Neural crest cell (in vitro differentiated cells): ENCODE measurements at places on chromosomes 5 and 9. TPM values are rescaled to one million over a fixed set of nuclear protein-coding genes. Genes with fewer than 3 reads are reported as not detected.

GRCh38 chr9:134985451-134985850, 67.7 kb upstream of the FCN1 start:
- DNase-seq = no peak

DNA sequence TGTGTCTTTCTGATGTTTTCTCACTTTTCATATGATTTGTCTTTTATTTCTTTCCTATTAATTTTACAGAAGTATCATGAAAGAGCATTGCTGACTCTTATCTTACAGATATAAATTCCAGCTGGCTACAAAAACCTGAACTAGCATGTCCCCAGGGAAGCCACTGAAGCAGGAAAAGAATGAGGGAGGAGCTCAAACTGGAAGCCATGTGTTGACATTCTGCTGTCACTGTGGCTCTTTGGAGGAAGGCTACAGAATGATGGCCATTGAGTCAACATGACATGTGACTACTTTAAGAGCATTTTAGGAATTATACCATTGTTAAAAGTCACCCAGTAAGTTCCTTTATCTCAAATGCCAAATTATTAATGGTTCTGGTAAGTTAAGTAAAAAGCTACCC, 638.3 kb upstream of the DMAC1 start:
- DNase-seq = no peak

- no peak for DNase-seq
These were observed 322.8 kb downstream of the SLF1 start for GRCh38 chr5:94941122-94941755.

DNA sequence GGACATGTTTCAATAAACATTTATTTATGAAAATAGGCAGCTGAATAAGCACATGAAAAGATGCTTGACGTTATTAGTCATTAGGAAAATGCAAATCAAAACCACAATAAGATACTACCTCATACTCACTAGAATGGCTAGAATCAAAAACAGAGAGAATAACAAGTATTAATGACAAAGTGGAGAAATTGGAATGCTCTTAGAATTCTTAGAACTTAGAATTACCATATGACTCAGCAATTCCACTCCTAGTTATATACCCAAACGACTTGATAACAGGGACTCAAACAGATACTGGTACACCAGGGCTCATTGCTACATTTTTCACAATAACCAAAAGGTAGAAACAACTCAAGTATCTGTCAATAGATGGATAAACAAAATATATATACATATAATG, 15.1 kb upstream of the TRIM36 start:
- DNase-seq = no peak

The TIGD6 gene
- total RNA-seq = 5.1 and 5.9 TPM in 2 replicates

DNA sequence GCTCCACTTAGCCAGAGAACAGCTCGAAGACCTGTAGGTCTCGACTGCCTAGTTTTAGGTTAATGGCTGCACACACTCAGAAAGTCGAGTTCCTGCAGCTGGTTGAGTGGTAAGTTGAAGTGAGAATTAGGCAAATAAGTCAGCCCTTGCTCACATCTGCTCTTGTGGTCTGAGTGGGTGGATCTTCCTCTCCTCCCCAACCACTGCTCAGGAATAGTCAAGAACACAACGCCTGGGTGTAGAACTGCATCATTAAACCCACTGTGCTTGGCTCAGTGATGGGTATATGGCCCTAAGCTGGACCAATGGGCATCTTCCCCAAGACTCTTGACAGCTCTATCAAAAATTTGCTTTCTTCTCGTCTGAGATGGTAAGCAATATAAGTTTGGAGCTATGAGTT, 20.9 kb upstream of the ADAM19 start:
- DNase-seq = no peak

GRCh38 chr5:8767746-8768145, 778.1 kb downstream of the SEMA5A start:
- no peak for DNase-seq

DNA sequence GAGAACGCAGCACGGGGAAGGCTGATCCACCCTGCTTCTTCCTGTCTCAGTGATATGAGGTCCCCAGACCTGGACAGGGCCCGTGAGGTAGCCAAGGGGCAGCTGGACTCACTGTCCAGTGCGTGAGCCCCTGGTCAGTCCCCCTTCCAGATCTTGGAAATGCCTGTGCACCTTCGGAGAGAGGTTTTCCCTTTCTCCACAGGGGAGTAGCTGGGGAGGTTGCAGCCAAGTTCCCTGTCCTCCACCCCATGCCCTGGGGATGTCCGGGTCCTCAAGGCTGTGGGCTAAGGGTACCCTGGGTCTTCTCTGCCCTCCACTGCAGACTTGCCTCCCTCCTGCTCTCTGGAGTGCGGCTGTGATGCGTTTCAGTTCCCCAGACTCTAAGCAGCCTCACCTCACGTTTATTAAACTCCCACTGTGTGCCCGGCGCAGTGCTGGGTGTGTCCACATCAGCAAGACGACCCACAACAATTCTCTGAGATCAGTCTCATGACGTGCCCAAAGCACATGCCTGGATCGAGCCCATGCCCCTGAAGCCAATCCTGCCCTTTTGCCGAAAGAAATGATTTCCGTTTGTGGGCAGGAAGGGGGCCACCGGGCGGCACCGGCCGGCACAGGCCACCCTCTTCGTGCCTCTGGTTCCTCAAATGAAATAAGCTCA, 101.3 kb upstream of the PHYKPL start:
- DNase-seq = no peak

- no peak for DNase-seq
These were observed 163.6 kb upstream of the GRIN3A start for GRCh38 chr9:101902051-101902450.

- DNase-seq = no peak
These were observed 65.4 kb downstream of the SPATA31C2 start for GRCh38 chr9:88072831-88073375.

DNA sequence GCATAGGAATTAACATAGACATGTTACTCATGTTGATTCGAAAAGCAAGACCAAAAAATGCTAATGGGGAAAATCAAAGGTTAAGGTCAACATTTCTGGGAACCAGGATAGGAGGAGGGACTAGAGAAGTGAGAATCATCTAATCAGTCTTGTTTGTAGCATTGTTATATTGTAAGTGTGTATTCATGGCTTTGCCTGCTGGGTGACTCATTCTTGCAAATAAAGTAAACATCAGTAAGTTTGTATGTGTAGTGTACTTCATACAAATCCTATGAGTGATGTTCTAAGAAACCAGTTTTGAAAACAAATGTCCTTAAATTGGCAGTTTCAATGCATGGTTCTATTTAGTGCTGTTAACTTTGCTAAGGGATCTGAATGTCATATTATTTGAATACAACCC, 79.0 kb upstream of the TMEM252 start:
- no peak for DNase-seq

DNA sequence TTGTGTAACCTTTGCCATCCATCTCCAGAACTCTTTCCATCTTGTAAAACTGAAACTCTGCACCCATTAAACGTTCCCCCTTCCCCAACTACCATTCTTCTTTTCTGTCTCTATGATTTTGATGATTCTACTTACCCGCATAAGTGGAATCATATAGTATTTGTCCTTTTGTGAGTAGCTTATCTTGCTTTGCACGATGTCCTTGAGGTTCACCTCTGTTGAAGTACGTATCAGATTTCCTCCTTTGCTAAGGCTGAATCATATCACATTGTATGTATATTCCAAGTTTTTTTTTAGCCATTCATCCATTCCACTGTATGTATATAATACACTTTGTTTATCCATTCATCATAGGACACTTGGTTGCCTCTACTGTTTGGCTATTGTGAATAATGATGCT, 2.9 kb upstream of the RNF130 start:
- DNase-seq = no peak

GRCh38 chr9:125460883-125461635, 199.4 kb downstream of the GAPVD1 start:
- DNase-seq = no peak

- no peak for DNase-seq
These were observed 43.7 kb downstream of the RAB14 start for GRCh38 chr9:121157939-121158338.

GRCh38 chr9:2489838-2490314, 131.7 kb upstream of the VLDLR start:
- no peak for DNase-seq

The CDH18 gene
- 2.1 and 2.2 TPM in 2 replicates for total RNA-seq

DNA sequence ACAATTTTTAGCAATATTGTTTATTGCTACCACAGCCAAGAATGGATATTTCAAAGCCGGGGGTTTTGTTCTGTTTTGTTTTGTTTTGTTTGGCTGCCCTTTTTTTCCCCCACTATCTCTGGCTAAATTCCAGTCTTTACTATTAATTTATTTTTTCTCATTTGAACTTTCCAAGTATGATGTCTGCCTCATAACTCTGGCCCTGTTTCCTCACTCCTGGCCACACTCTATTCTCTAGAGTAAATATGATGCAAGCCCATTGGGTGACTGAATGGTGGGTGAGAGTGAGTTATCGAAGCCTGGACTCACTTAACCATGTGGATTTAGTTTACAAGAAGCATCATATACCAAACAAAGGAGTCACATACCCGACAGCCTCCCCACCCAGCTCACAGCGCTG, 41.9 kb downstream of the WDR36 start:
- no peak for DNase-seq

GRCh38 chr5:134769206-134769605, 10.6 kb downstream of the DDX46 start:
- DNase-seq = no peak

The OR2K2 gene
- not detected in 2 replicates for total RNA-seq

The PCSK1 gene
- total RNA-seq = 0.47 and 0.52 TPM in 2 replicates

- no peak for DNase-seq
These were observed 18.0 kb upstream of the LHX3 start for GRCh38 chr9:136222906-136223285.

DNA sequence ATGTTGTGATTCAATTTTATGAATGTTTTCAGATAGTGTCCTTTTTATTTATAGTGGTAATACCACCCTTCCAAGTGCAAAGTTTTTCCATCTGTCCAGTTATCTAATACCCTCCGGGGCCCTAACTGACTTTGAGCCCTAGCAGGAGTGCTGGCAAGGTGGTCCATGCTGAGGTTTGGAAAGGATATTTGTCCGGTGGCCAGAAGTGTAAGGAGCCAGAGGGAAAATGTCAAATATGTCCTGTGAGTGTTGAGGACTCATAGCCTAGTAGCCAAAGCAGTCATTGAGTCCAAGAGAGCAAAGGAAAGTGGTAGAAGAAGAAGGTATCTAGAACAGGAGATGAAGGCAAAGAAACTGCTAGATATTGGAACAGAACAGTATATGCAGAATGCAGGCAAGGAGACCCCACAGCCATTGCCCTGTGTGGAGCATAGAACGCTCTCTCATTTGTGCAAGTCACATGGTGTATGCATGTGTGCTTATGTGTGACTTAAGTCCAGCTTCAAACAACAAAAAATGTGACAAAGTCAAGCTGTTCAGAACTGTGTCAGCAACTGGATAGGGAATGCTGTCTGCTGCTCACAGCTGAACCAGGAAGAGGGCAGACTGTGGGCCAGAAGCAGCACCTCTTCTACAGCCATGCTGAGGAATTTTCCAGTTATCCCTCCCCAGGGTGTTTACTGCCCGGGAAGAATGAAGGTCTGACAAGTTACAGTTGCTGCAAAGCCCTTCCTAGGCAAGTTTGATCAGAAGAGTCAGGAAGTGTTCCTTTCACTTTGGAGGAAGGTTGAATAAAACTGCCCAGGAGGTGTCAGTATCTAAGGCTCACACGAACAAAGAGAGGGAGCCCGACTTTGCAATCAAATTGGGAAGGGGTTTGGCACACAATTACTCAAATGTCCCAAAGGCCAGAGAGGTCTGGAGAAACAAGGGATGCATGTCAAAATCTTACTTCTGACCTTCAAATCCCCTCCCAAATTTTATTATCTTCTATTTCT, 463.3 kb upstream of the DMAC1 start:
- no peak for DNase-seq

DNA sequence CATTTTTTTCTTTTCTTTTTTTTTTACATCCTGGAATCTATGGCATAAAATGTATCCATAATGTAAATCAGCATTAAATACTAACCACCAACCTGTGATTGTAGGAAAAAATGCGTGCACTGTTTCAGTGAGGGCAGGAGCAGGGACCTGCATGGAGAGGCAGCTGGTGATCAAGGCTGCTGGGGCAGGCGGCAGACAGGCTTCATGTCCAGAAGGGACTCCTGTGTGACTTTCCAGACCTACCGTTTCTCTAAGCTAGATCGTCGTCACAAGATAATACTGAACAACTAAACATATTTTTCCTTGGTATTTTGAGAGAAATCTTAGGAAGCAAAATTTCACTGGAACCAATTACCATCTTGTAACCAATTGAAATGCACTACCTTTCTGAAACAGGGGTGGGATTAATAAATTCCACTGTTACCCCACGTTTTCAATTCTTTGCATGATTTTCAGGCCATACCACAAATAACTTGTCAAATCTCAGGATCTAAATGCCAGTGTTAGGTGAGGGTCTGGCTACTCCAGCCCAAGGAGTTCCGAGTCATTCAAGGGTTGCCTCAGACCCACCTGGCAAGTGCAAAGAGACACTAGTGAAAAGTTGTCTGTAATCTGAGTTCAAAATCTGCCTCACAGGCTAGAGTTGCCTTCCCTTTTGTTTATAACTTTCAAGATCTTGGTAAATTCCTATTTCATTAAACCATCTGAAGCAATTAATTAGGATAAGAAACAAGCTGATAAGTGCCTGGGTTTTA, 198.2 kb downstream of the SEMA5A start:
- DNase-seq = no peak

The NAIP gene
- total RNA-seq = 10.3 and 11.3 TPM in 2 replicates

DNA sequence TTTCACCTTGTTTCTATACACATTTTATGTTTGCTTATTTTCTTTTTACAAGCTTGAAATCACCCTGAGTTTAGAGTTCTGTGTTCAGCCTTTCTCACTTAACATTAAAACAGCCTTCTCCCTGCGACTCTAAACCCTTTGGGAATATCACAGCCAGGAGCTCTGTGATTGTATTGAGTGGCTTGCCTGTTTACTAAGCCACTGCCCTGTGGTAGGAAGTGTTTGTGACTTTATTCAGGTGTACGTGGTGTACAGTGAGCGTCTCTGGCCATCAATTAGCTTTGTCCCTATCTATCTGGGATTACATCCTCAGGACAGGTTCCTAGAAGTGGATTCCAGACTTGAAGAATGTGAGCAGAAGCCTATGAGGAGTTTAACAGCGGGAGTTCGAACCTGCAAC, 11.0 kb upstream of the NEURL1B start:
- DNase-seq = no peak

- DNase-seq = no peak
These were observed 4.4 kb upstream of the CEP72 start for GRCh38 chr5:607541-608428.
